M059J (cell line): ENCODE measurements at places on chromosomes 7 and 10. TPM values are rescaled to one million over a fixed set of nuclear protein-coding genes. Genes with fewer than 3 reads are reported as not detected.

- DNase-seq: no peak
These were observed 248.3 kb downstream of the PHF14 start for GRCh38 chr7:11221984-11222383.

Gene PCLO
- total RNA-seq: 24.3 and 27.1 TPM in 2 replicates

DNA sequence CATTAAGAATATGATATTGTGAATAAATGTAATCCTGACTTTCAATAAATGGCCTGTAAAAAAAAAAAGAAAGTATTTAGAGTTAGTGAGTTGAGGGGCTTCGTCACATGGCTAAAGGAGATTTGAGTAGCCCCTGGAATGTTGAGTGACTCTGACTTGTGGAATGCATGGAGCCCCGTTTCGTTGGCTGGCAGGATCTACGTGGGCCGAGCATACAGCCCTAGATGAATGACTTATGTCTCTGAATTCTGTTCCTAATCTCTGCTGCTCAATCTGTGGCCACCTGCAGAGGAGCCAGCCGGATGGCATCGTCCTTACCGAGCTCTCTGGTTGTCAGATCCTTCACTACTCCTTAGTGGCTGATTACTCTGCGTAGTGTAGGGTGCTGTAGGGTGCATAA lies 155.7 kb downstream of the MGMT start:
- DNase-seq: no peak

DNA sequence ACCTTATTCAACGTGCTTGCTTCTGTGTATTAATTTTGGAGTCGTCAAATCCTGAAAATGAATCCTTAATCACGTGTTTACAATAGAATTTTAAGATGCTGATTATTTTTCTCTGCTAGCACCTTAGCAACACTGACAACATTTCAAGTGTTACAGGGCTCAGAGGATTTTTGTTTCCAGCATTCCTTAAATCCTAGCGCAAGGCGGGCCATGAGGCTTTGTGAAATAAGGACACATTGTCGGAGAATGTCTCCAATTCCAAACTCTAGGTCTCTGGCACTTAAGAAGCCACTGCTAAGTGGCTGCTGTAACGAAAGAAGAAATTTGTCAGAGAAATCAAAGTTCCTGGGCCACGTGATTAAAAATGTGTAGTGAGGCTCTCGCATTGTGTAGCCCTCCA lies 390.9 kb upstream of the CELF2 start:
- no peak for DNase-seq

Gene TMEM270
- total RNA-seq: 0.17 and 0.32 TPM in 2 replicates

DNA sequence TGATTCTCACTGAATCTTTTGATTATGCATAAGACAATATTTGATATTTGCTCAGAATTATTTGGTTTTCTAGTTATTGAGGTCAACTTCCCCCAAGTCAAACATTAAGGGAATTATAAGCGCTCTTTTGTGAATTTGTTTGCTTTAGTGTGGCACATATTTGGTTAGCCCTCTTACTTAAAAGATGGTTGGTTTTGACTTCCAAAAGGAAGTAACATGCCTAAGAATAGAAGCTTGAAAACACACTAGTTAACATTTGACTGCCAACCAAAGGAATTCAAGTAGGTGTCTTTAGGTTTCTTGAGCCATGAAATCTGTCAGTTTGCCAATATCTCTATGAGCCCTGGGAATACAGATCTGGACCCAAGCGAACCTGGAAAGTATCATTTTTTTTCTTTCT lies 24.9 kb downstream of the STEAP4 start:
- no peak for DNase-seq

Gene C10orf105
- total RNA-seq: not detected in 2 replicates

- peak; percentile 86 for DNase-seq
These were observed 22.2 kb downstream of the FAM20C start for GRCh38 chr7:214410-215212.

DNA sequence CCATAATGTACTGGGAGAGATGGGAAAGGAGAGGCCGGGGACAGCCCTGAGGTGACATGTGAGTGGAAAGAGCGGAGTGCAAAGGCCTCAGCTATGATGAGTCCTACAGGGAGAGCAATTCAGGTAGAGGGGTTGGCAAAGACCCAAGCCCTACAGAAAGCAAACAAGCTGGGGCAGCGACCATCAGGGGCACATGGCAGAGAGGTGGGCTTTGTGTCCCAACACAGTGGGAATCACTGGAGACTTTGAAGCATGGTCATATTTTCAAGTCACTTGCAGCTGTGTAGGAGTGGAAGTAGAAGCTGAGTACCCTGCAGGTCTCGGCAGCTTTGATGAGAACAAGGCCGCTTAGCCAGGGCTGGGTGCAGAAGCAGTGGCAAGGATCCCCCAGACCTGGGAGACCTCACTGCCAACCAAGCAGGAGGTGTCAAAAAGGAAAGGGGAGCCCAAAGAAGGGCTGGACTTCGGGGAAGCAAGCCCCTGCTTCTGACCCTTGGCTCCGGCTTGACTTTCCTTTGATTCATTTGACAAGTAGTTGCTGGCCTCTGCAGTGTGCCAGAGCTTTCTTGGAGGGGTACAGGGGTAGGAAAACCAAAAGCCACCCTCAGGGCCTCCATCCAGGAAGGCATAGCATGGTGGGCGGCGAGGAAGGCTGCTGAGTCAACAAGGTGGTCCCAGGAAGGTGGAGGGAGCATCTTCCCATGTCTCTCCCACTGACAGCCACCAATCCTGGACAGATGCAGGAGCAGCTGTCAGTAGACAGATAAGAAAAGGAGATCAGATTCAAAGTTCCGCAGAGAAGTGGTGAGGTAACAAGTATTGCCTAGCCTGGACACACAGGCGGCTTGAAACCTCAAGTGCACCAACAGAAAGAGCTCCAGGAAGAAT lies 1.9 kb upstream of the PGAM2 start:
- no peak for DNase-seq

GRCh38 chr7:7897509-7897908 lies 71.1 kb upstream of the GLCCI1 start:
- no peak for DNase-seq

GRCh38 chr7:64516451-64516850 lies 46.4 kb downstream of the ZNF680 start:
- peak; percentile 10 for DNase-seq

GRCh38 chr10:52198540-52198939 lies 115.5 kb upstream of the DKK1 start:
- peak; percentile 9 for DNase-seq

GRCh38 chr10:104819731-104820130 lies 178.6 kb downstream of the SORCS3 start:
- peak; percentile 3 for DNase-seq

DNA sequence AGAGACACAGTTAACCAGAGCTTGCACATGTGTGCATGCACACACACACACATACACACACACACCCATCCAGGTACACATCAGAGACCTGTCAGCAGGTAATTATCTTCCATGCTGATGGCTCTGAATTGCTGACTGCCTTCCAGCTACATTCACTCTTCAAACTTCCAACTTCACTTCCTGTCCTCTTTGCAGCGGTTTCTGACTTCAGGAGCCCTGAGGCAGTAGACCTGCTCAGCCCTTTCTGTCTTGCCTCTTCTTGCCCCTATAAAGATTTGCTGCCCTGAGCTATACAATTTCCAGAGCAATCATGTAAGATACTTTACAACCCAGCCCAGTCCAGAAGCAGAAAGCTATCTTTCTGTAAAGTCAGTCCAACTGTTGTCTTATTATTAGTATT lies 310.2 kb downstream of the FGFR2 start:
- DNase-seq: no peak

- DNase-seq: peak; percentile 46
These were observed 77.4 kb downstream of the LRMDA start for GRCh38 chr10:75508814-75509306.

DNA sequence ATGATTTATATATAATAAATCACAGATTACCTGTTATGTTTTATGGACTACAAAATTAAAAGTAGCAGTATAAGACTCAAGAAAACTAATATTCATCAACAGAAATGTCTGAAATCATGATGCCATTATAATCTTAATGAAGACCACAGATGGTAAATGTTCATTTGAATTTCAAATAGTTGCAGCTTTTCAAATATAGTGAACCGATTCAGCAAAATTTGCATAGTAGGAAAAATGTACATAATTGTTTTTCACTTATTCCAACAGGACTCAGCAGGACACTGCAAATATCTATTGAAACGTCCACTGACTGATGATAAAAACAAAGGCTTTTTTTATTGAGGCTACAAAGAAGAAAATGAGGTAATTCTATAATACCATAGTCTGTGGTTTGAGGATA lies 51.2 kb upstream of the LSM8 start:
- no peak for DNase-seq

Gene CTNNA3
- total RNA-seq: 0.02 TPM in 1 of 2 replicates, not detected in the other

DNA sequence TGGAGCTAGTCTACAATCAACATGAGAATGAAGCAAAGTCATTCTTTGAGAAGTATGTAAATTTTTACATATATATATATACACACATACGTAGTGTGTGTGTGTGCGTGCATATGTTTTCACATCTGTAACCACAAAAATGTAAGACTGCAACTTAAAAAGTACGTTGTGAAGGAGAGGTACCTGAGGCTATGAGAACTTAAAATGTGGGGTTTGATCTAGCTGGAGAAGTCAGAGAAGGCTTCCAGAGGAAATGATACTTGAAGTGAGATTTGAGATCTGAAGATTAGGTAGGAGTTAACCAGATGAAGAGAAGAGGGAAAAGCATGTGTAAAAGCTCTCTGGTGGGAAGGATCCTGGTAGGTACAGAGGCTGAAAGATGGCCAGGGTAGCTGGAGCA lies 5.8 kb downstream of the TAF5 start:
- DNase-seq: no peak

DNA sequence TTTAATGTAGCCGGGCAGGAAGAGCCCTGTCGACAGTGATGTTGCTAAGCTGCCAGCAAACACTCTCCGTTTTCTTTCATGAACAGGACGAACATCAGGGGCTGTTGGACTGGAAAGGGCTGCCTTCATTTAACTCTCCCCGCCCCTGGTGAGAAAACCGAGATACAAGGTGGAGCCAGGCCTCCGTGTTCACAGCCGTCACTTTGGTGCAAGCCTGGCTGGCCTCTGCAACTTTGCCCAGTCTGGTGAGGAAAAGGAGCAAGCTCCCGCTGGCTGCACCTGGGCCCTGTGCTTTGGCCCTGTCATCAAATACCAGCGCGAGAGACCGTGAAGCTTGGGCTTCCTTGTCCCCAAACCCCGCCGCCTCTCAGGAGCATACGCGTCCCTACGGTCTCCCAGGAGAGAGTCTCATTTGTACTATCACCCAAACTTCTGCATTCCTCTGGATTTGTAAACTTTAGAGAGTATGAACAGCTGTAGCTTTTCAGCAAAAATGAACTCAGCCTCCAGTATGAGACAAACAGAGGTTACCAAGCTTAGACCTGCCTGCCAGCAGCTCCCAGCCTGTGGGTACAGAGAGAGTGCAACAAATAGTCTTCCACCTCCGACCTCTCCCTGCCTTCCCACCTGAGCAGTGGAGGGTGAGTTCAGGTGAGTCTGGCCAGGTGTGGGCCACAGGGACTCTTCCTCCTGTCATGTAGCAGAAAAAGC lies 445.3 kb upstream of the MGMT start:
- DNase-seq: no peak

Gene HOXA1
- 8.2 and 9.1 TPM in 2 replicates for total RNA-seq

GRCh38 chr7:12640299-12641096 lies 46.9 kb upstream of the ARL4A start:
- DNase-seq: no peak

GRCh38 chr7:20030915-20031362 lies 186.2 kb downstream of the MACC1 start:
- peak; percentile 85 for DNase-seq

Gene CPA2
- total RNA-seq: 0.17 and 3.0 TPM in 2 replicates

GRCh38 chr10:48557511-48558123 lies 47.3 kb downstream of the ARHGAP22 start:
- DNase-seq: no peak

DNA sequence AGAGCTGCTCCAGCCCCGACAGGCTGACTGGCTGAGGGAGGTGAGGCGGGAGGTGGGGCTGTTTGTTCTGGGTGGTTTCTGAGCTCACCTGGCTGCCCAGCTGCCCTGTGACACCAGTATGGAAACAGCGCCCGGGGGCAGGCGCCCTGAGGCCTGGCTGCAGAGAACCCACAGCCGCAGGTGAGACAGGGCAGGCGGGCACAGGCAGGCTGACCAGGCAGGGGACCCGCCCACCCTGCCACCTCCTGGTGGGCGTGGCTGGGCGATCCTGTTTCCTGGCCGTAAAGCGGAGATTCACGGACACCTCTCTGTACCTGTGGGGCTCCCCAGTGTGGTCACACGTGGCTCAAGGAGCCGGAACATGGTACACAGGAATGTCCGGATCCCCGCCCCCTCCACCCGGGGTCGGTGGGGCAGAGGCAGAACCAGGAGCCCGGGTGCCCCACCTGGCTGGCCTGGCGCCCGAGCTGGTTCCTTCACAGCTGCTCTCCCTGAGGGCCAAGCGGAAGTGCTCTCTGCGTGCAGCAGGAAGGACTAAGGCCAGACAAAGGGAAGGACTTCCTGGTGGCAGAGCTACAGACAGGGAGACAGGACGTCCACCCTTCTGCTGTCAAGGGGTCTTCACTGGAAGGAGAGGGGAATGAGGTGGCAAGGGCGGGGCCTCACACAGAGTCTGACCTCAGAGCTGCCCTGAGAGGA lies 3.9 kb downstream of the MICALL2 start:
- no peak for DNase-seq

Gene MET
- total RNA-seq: 131 and 199 TPM in 2 replicates

- DNase-seq: no peak
These were observed 50.1 kb downstream of the TNS3 start for GRCh38 chr7:47531584-47532492.

Gene CYP2C19
- not detected in 2 replicates for total RNA-seq

Gene CALCR
- total RNA-seq: not detected in 2 replicates

- no peak for DNase-seq
These were observed 236.9 kb upstream of the TMEM229A start for GRCh38 chr7:124269774-124270173.

GRCh38 chr7:133916621-133917020 lies 210.5 kb upstream of the LRGUK start:
- no peak for DNase-seq

Gene TBXAS1
- 5.3 and 7.8 TPM in 2 replicates for total RNA-seq

DNA sequence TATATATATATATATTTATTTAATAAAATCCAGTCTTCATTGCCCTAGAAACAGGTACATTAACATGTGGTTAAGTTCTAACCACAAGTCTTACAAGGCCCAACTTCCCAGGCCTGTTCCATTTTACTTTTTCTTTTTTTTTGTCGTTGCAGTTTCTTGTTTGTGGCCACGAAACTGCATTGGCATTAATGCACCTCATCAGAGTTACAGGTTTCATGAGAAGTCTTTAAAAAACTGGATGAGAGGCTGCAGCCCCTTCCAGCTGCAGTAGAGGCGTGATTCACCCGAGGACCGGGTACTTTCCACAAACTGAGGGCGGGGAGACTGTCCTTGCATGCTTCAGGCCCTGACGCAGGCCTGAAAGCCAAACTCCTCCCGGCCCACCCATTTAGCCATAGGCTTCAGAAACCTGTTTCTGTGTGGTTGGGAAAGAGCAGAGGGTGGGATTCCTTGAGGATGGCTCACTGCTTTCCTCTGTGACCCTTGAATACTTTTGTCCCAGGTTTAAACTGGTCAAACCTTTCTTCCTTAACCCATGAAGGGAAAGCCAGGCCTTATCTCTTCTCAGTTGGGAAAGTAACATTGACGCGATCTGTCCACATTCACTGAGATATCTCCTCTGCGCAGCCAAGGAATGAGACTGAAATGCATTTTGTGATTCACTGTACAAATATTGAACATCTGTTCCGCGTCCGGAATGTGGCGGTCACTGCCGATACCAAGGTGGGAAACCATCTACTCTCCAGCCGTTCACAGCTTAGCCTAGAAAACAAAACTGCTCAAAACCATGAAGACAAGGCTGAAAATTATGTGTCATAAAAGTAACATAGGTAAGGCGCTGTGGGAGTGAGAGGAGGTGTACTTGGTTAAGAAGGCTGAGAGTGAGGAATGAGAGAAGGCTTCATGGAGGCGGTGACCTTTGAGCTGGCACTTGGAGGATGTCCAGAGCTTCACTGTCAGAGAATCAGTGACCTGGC lies 311.7 kb downstream of the GATA3 start:
- DNase-seq: peak; percentile 92

Gene CYP3A7
- total RNA-seq: not detected in 2 replicates

Gene CYP3A4
- total RNA-seq: 0.05 TPM in 1 of 2 replicates, not detected in the other
